ENCODE measurements at places on chromosomes 3 and 15. TPM values are rescaled to one million over a fixed set of nuclear protein-coding genes. Genes with fewer than 3 reads are reported as not detected.
A peak's percentile ranks its signal among the peaks of the same experiment; 100 is the strongest.

The TICRR gene
- total RNA-seq: 20.5 TPM

DNA sequence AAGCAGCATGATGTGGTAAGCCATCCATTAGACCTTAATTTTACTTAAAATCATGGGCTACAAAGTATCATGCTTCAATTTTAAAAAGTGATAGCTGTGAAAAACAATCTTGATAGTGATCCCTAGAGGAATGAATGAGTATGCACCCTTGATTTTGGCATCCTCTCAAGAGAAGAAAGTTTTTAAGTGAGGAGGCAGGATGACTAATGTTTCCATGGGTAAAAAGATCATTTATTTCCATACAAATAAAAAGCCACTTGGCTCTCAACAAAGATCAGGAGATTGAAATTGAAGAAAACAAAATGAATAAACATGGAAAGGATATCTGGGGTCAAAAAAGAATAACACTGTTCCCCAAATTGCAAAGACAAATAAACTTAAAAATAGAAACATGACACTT lies 305.4 kb downstream of the MEX3B start:
- DNase-seq: no peak

The SPINK8 gene
- total RNA-seq: not detected

The THSD4 gene
- total RNA-seq: 25.4 TPM

DNA sequence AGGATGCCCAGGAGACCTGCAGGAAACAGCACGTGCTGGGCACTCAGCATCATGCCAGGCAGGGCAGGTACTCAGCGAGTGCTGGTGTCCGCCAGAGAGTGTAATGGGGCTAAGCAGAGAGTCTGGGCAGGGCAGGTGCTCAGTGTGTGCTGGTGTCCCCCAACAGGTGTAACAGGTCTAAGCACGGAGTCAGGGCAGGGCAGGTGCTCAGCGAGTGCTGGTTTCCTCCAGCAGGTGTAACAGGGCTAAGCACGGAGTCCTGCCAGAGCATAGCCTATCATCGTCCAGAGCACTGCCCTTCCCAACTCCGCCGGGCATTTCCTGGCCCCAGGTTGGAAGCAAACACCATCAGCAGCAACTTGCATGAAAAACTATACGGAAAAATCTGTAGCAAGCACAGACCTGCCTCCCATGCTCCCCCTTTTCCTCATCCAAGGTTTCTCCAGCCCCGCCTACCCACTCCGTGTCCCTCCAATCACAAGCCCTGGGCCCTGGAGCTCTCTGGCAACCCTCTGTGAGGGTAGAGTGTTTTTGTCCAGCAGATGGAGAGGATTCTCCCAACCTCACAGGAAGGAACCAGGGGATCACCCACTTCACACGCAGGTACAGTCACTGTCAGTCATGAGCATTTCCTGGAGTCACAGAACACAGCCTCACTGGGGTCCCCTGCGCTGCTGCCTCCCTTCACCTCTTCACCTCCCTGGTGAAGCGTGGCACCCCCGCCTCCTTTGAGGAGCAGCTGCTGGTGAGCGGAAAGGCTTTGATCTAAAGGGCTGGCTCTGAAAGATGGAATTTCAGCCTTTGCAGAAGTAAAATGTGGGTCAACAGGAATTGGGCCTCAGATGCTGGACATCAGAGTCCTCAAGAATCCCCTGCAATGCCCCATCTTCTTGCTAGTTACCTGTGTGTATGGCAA lies 302.5 kb downstream of the OCA2 start:
- no peak for DNase-seq

DNA sequence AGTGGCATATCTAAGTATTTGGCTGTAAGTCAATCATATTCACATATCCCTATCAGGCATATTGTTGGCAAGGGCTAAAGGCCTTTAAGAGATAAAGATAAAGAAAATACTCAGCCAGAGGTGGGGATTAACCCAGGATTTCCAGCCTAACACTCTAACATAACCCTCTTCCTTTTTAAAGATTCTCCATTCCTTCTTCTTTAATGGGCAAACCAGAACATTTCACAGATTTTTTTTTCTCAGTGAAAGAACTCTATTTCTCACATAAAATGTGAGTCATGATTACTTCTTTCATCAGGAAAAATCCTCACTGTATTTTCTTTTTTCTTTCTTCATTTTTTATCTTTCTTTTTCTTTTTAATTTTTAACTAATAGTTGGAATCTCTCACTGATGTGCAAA lies 200.4 kb downstream of the NR1D2 start:
- DNase-seq: no peak

DNA sequence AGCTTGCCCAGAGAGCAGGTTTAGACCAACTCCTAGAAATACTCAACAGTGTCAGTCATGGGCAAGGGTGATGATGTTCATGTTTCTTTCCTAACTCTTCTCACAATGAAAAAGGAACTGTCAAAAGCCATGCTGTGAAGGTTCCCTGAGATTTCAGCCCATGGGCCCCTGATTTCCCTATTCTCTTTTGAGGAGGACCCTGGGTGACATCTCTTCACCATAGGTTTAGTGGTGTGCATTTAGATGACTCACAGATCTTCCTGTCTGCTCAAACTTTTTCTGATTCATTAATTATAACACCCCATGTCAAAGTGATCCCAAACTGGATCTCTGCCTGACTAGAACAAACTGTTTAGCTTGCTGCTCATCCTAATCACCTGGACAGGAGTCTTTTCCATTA lies 108.0 kb downstream of the BBX start:
- DNase-seq: no peak

- DNase-seq: no peak
These were observed at the start of gene CPNE9 for GRCh38 chr3:9703736-9704346. TSS of gene CPNE9 (plus strand) at chr3:9703833. CDS start at chr3:9703997, 164 bp downstream.

GRCh38 chr3:116019254-116019763 lies 396.0 kb downstream of the GAP43 start:
- no peak for DNase-seq

DNA sequence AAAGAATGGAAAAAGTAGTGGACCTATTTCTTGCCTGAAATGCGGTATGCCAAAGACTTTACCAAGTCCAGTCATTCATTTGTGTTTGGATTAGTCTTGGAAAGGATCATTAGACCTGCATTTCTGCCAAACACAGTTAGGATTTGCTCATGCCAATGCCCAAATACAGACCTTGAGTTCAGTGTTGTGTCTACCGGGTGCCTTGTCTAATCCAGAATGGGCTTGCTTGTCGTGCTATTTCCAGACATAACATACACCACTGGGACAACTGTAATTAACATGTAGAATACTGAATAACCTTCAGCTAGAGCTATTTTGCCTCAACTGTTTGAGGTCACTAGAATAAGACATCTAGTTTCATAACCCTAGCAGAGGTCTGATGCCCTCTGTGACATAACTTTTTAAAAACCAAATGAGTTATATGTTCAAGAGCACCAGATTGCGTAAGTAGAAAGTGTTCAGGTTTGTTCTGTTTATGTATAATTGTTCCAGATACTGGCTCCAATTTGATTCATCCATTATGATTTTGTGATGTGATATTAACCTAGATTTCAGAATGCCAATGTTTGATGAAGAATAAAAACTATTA lies 145.3 kb upstream of the DPH6 start:
- DNase-seq: no peak

GRCh38 chr15:67968966-67969365 lies 85.1 kb upstream of the PIAS1 start:
- DNase-seq: no peak

DNA sequence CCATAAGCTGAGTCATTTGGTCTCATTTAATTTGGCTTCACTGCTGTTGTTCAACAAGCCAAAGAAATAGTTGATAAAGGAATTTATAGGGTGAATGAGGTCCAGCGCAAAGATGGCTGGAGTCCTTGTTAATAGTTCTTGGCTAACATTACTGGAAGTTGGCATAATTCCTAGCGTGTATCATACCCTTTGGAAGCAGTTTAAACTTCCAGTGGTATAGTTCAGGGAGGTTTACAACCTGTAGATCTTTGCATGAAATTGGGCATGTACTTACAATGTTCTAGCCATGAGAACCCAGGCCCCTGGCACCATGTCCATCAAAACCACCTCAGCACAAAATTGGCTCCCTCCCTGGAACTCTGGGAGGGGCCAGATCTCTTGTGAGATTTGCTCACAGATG lies 380.8 kb downstream of the LRTM1 start:
- no peak for DNase-seq

The ADIPOQ gene
- total RNA-seq: not detected

GRCh38 chr3:13837751-13838150 lies 42.1 kb downstream of the WNT7A start:
- no peak for DNase-seq

GRCh38 chr15:47541562-47541961 lies 175.7 kb upstream of the SEMA6D start:
- no peak for DNase-seq

DNA sequence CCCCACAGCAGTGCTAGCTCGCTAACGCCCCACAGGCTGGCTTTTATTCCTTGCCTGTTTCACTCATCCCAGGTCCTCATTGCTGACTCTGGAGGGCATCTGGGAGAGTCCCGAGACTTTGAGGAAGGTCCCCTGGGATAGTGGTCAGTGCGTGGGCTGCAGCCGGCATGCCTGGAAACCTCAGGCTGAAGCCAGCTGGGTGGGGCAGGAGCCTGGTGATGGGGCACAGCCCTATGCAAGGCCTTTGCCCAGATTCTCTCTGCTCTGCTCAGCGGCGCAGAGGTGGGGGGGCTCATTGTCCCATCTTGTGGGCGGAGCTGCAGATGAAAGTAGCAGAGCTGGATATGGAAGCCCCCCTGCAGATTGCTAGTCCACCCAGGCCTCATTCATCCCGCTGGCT lies 55.7 kb upstream of the SMAD6 start:
- no peak for DNase-seq

- no peak for DNase-seq
These were observed 270.5 kb upstream of the ADAMTS9 start for GRCh38 chr3:64958199-64958843.

The CCR8 gene
- not detected for total RNA-seq

DNA sequence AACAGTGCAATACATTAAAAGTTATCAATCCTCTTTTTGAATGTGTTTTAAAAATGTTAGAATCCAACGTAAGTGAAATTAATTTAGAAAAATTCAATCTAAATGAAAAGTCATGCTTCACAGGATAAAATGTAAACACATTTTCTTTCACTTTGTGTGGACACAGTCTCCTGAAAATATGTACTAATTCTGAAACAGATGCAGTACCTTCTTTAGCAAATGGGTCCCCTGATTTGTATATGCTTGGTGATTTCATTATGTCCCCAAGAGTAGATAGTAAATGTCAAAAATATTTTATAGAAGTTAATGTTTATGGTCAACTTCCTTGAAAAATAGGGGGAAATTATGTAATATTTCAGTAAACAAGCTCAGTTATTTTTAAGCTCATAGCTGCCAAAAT lies 28.9 kb downstream of the FOXP1 start:
- DNase-seq: no peak

The AHSG gene
- total RNA-seq: not detected

GRCh38 chr3:186283096-186283495 lies 78.9 kb downstream of the DGKG start:
- no peak for DNase-seq

DNA sequence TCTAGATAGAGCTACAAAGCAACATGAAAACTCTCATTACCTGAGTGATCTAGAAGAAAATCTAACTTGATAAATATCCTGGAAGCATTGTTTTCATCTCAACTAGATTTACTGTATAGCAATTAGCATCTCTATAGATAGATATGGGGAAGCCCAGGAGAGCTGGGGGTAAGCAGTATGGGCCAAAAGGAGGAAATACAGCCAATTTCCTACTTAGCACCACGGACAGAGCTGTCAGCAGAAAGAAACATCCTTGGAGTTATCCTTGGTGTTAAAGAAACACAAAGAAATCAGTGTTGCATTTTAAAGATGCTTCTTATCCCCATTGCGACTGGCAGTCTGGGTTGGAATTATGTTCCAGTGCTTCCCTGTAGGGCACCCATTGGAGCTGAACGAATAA lies 126.2 kb downstream of the TIGIT start:
- no peak for DNase-seq

- DNase-seq: no peak
These were observed 46.1 kb downstream of the FBLN2 start for GRCh38 chr3:13594991-13595421.

- no peak for DNase-seq
These were observed 50.3 kb downstream of the LSM3 start for GRCh38 chr3:14228681-14229470.

- DNase-seq: peak; percentile 18
These were observed 15.8 kb downstream of the SLC9A9 start for GRCh38 chr3:143832433-143832832.

DNA sequence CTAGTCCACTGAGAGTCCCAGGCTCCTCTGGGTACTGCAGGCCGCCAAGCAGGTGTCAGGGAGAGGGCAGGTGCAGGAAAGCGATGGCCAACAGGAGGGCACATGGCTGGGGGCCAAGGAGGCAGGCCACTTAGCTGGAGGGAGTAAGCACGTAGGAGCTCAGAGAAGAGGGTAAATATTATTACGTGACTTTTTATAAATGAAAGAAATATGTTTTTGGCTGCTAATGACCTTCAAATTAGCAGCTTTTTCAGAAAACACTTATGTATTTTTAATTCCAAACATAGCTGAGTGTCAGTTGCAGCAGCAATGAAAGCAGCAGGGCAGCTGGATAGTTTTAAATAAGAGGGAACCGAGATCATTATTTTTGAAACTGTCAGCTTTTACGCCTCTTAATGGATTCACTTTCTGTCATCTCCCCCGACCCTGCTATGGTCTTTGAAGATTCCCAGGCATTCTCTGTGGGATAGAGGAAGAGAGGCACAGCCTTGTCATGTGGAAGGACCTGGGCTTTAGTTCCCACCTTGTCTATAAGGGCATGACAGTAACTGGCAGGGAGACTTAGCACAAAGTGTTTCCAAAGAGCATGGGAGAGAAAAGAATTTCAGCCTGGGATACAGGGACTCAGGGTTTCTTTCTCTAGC lies 477.1 kb downstream of the EPHB1 start:
- DNase-seq: no peak

GRCh38 chr15:83991163-83991562 lies 244.4 kb upstream of the GOLGA6L4 start:
- DNase-seq: no peak

DNA sequence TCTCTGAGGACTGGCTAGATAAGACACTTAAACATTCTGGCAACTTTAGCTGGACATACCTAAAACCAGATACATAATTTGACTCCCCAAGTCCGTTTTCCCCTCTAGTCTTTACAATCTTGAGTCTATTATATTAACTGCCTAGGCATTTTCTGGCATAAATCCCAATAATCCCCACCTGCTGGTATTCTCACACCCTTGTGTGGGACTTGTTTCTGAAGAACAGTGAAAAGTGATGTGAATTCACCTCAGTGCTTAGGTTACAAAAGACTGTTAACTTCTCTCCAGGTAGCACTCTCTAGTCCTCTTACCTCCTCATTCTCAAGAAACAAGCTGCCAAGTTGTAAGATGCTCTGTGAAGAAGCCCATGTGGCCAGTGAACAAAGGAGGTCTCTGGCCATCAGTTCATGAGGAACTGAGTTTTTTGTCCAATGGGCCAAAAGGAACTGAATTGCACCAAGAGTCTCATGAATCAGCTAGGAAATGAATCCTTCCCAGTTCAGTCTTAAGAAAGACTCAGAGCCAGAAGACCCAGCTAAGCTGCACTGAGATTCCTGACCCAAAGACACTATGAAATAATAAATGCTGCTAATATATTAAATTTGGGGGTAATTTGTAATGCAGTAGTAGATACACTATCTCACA lies 4.1 kb downstream of the OSBPL11 start:
- no peak for DNase-seq

GRCh38 chr15:79956354-79956939 lies 14.5 kb downstream of the BCL2A1 start:
- no peak for DNase-seq

The GRIP2 gene
- not detected for total RNA-seq

Measured in endothelial cell of umbilical vein (primary cell).